ENCODE measurements at places on chromosomes 2 and 18. TPM values are rescaled to one million over a fixed set of nuclear protein-coding genes. Genes with fewer than 3 reads are reported as not detected.
A peak's percentile ranks its signal among the peaks of the same experiment; 100 is the strongest.

DNA sequence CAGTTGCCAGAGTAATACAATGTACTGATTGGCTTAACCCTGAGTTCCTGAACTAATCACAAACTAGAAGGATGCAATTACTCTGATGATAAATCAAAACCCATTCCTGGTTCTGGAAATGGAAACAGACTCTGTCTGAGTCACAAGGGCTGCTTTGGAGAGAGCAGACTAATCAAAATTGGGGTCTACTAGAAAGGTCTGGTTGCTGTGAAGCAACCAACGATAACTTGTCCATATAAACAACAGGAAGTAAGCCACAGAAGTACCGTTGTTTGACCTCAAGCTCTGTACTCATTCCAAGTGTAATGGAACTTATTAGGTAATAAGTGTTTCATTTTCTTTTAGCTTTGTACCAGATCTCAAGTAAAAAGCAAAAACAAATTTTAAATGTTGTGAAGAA lies 49.7 kb downstream of the RASGRP3 start:
- no peak for DNase-seq

- no peak for DNase-seq
Measured at GRCh38 chr2:224190936-224191270, 151.8 kb upstream of the SERPINE2 start.

The CTLA4 gene
- total RNA-seq, result 2.0 TPM

DNA sequence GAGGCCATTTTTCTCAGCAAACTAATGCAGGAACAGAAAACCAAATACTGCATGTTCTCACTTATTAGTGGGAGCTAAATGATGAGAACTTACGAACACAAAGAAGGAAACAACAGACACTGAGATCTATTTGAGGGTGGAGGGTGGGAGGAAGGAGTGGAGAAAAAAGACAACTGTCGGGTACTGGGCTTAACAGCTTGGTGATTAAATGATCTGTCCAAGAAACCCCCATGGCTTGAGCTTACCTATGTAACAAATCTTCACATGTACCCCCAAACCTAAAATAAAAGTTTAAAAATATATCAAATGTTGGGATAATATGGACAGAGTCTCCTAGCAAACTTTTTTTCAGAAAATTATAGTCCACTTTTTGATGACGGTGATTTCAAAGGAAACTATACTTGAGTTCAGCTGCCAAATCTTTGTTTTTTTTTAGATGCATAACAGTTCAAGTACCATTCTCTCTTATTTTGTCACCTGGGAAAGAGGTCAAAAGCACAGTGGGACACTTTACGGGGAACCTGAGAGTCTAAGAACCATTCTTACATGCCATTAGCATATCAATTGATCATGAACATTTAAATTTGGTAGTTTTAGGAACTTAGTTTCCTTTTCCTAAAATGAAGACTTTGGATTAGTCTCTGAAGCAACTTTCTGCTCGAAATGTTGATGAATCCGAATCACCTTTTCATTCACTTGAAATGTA lies 835.0 kb downstream of the NRXN1 start:
- DNase-seq, result no peak

GRCh38 chr18:70386582-70386981 lies 97.7 kb downstream of the SOCS6 start:
- DNase-seq, result no peak

GRCh38 chr18:32730620-32731091 lies 42.2 kb downstream of the KLHL14 start:
- peak; percentile 13 for DNase-seq

DNA sequence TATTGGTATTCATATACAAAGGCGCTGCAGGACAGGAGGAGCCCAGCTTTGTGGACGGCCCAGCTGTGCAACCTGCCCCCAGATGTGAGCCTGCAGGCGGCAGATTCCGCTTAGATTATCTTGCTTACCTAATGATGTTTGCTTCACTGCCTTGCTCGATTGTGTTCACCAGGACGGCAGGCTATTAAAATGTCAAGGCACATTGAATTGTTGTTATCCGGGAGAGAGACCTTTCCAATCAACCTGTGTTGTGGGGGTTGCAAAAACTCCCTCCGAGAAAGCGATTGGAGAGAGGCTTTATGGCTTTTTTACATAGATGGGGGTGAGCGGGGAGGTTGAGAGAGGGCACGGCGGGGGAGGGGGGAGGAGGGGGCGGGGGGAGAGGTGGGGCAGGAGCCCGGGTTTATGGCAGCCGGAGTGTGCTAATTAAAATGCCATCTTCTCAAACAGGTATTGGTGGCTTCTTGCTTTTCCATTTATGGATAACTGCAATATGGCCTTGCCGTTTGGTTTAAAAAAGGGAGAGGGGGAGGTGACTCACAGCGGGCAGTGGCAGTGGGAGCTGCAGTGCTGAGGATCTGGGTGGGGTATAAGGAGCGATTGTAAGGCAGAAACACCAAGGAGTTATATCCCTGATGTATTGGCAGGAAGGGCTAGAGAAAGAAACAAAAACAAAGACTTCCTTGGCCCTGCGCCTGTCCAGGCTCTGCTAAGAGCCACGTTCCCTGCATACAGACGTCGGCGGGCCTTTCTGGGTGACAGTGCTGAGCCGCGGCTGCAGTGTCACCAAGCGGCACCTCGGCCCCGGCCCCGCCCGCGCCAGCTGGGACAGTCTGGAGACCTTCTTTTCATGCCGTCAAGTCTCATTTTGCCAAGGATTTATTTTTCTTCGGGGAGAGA lies 97.2 kb downstream of the INSIG2 start:
- DNase-seq, result peak; percentile 80

The CDCA7 gene
- 7.6 TPM for total RNA-seq

DNA sequence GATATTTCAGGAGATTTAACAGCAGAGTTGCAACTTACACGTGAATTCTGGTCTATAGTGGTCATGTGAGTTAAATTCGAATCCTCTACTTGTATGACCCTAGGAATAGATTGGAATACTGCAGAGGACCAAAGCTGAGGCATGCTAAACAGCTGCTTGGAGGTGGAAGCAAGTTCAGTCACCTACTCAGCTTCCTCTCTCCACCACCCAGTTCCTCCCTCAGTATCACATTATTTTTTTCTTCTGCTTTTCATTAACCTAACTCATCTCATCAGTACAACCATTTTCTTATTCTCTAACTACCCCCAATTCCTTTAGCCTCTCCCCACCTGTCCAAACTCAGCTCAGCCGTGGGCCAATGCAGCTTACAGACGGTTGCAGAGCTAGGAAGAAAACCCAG lies 385.5 kb downstream of the SETBP1 start:
- no peak for DNase-seq

DNA sequence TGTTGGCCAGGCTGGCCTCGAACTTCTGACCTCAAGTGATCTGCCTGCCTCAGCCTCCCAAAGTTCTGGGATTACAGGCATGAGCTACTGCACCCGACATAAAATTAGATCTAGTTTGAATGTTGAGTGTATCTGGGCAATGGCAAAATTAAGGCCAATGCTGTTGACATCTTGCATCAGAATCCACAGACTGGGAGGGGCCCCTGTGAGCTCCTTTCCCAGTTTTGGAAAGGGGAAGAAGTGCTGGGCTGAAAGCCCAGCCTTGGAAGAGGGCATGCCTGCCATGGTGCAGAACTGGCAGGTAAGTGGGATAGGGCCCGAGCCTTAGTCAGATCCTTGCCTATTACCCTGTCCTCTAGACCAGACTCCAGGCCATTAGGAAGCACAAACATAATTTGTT lies 4.5 kb upstream of the MYOM1 start:
- no peak for DNase-seq

DNA sequence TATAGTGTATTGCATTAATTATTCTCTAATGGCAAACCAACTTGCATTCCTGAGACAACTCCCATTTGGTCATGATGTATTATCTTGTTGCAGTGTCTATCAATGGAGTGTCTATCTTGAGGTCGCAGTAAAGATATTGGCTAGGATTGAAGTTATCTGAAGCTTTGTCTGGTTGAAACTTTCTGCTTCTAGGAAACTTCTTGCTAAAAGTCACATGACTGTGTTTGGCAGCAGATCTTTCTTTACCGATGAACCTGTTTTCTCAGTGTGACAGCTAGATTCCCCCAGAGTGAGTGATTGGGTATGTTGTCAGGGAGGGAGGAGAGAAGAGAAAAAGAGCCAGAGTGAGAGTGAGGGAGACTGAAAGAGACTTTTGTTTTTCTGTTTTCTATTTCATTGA lies 119.6 kb downstream of the QPCT start:
- no peak for DNase-seq

DNA sequence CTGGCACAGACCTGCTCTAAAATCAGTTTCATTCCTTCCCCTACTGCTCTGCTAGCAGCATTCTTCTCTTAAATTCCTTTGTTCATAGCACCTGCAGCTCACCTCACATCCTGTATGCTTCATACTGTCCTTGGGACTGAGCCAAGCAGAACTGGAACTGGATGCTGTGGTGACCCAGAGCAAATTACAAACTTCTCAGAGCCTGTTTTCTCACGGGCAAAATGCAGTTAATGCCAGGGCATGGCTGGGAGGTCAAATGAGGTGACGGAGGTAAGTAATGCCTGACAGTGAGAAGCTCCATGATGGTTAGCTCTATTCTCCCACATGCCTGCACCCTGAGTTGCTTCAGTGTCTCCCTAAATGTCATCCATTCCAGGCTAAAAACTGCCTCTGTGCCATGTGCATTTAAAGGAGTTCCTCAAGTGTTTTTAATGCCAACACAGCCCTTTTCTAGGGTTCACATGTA lies 29.7 kb downstream of the C2orf42 start:
- no peak for DNase-seq

- peak; percentile 86 for DNase-seq
Measured at GRCh38 chr2:85468704-85469349, 50.3 kb downstream of the SH2D6 start.

The ANXA4 gene
- total RNA-seq, result 58.4 TPM

DNA sequence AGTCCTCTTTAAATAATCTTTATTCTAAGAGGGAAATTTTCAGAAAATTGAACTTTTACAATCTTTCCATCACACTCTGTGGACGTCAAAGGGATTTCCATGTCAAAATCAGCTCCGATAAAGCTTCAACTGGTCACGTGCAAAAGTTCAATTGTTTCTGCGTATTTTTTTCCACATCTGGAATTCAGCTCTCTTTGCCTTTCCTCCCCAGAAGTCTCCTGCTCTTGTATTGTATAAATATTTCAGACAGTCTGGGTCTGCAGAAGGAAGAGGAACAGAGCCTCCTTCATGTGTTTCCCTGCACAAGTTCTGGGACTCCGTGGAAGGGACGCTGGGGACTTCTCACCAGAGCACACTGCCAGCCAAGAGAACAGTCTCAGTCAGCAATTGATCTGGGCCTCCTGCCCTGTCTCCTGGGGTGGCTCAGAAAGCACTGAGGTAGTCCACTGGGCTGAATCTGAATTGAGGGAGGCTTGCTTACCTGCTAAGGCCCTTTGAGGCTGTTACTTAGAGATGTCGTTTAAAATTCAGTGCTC lies 251.5 kb downstream of the TFCP2L1 start:
- no peak for DNase-seq

The DUSP2 gene
- total RNA-seq, result 8.3 TPM

DNA sequence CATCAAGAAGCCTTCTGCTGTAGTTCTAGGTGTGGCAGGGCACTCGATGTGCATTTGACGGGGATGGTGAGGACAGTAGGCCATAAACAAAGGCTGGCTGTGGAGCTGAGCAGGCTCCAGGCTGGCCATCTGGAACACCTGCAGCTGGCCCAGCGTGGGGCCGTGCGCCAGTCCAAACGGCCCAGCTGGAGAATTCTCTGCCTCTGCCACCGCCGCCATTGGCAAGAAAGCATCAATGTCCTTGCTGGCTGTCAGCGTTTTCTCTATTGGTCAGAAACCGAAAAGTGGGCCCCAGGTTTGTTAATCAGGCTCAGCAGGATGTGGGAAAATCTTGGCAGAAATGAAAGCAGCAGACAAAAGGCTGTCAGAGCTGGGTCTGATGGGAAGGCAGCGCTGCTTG lies 24.0 kb upstream of the CTIF start:
- DNase-seq, result no peak

The BCL2 gene
- total RNA-seq, result 3.5 TPM

The LIPG gene
- 4.0 TPM for total RNA-seq

DNA sequence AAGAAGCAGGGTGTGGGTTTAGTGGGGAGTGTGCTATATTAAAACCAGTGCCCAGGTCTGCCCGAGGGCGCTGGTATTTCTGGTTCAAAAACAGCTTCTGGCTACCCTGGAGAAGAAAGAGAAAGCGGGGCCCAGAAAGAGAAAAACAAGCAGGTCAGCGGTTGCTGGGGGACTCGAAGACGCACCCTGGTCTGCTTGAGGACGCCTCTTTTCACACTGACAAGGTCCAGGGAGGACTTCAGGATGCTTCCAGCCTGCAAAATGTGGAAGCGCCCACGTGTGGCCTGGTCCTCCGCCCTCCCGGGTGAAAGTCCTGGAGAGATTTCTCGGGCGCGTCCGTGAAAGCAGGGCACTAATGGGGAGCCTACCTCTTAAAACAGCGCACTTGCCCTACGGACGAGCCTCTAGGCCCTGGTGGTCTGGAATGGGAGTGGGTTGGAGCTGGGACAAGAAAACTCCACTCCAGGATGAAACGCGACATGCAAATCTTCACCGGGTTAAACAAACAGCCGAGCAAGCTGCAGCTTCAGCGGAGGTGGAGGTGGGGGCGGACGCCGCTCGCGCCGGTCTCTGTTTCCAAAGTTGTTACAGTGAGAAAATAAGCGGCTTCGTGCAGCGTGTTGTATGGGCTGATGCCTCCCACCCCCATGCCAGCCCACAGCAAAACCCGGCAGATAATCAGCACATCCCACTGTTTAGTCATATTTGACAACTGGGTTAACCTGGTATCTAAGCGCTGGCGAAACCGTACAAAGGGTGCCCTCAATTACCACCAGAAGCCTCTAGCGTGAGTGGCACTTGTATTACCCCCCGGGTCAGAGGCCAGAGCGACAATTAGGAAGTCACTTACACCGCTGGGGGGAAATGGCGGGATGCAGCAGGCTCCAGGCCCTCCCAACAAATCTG lies 1.1 kb upstream of the SP9 start:
- peak; percentile 45 for DNase-seq

GRCh38 chr18:21593540-21594257 lies 6.8 kb downstream of the ESCO1 start:
- DNase-seq, result no peak

GRCh38 chr2:73111073-73112025 lies 1.4 kb downstream of the RAB11FIP5 start:
- peak; percentile 54 for DNase-seq

The PSMD14 gene
- total RNA-seq, result 2.9 TPM

All from stomach (tissue), 19 donors.